ENCODE measurements at places on chromosomes 16 and 17.

- no peak for DNase-seq
These were observed 2.7 kb downstream of the MPRIP start for GRCh38 chr17:17044846-17045561.

GRCh38 chr17:6755731-6756184, at the start of gene XAF1:
Gene XAF1, plus strand, starts transcription at chr17:6756046. Its CDS starts 33 bp downstream, at chr17:6756079.
- DNase-seq = no peak

DNA sequence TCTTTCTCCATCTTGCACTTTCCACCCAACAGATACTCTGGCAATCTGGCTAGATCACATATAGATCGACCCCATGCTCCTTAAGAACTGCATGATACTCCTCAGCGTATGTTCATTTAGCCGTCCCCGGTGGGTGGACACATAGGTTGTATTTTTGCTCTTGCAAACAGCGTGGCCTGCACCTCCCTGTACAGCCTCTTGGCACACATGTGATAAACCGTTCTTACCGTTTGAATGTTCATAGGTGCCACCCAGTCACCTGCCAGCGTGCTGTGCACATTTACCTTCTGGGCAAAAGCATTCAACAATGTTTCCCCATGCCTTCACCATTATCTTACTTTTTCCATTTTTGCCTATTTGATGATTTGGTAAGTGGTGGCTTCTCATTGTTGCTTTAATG, 6.2 kb downstream of the TNP2 start:
- DNase-seq = no peak

- DNase-seq = no peak
These were observed 29.0 kb downstream of the TRPV2 start for GRCh38 chr17:16444258-16444886.

DNA sequence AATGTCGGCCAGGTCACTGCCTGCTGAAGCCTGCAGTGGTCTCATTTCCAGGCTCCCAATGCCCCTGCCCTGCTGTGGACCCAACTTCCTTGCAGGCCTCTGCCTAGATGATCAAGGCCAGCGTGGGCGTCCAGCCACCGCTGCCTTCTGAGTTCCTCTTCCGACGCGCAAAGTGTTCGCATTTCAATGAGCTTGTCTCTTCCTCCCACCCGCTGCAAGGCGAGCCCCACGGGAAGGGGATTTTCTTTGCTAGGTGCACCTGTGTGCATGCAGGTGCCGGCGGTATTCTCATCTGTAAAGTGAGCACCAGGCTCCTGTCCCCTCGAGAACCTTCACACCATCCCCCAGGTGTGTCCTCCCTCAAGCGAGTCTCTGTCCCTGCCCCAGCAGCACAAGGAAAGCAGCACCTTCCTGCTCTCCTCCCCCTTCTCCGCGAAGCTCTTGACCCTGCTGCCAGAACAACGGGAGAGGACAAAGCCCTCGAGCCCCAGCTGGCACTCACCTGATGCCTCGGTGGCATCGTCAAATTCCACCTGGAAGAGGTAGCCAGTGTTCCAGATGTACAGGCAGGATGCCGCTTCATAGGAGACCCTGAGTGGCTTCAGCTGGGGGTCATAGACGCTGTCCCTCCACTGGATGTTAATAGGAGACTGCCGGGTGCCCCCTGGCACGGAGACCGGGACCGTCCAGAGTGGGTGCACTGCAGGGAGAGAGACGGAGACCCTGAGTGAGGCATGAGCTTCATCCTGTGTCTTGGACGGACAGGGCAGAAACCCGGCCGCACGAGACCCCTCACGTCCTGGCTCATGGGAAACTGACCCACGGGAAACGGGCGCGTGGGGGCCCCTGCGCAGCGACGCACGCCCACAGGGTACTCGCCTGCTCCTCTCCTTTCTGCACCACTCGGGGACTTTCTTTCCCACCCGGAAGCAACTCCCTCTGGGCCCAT, 9.8 kb downstream of the CA5A start:
- peak; percentile 31 for DNase-seq

- no peak for DNase-seq
These were observed 2.4 kb downstream of the MEAK7 start for GRCh38 chr16:84502075-84502474.

DNA sequence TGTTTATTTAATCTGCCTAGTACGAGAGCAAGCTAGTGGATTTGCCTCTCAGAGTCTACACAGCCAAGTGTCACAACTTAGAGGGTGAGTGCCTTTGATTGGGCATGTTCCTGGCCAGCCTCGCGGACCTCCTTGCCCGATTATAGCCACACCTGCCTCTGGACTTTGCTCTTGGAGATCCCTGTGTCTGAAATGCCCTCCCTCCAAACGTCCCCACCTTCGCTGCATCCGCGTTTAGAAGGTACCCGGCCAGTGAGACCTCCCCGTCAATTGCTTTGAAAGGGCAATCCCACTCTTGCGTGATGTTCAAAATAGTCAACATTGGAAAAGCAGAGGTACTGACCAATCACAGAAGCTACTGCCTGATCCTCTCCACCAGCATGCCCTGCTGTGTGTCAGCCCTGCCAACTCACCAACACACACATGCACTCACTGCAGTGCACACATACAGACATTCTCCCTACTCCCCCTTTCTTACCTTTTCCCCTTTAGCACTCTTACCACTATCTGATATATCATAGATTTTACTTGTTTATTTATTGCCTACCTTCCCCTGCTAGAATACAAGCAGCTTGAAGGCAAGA, 6.5 kb upstream of the SDK2 start:
- DNase-seq = no peak

GRCh38 chr17:62757500-62757951, 50.6 kb downstream of the MARCHF10 start:
- no peak for DNase-seq

GRCh38 chr17:74972107-74972972, at the start of gene HID1:
Gene HID1, minus strand, starts transcription at chr17:74972759. Its CDS starts 103 bp downstream, at chr17:74972656.
- peak; percentile 54 for DNase-seq

DNA sequence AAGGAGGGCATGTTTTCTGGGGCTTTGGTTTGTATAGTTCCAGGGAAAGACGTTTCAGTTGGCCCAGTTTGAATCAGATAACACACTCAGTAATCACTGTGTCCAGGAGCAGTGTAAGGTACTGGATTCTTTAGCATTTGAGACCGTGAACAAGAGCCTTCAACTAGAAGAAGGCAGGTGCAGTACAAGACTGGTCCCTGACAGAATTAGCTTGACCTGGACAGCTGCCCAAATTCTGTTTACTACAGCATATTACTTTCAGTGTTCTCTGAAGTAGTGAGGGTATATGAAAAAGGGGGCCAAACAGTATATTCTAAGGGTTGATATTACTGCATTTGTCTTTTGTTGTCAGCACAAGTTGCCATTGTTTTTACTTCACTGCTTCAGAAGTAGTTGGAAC, 81.3 kb downstream of the COX10 start:
- peak; percentile 3 for DNase-seq

DNA sequence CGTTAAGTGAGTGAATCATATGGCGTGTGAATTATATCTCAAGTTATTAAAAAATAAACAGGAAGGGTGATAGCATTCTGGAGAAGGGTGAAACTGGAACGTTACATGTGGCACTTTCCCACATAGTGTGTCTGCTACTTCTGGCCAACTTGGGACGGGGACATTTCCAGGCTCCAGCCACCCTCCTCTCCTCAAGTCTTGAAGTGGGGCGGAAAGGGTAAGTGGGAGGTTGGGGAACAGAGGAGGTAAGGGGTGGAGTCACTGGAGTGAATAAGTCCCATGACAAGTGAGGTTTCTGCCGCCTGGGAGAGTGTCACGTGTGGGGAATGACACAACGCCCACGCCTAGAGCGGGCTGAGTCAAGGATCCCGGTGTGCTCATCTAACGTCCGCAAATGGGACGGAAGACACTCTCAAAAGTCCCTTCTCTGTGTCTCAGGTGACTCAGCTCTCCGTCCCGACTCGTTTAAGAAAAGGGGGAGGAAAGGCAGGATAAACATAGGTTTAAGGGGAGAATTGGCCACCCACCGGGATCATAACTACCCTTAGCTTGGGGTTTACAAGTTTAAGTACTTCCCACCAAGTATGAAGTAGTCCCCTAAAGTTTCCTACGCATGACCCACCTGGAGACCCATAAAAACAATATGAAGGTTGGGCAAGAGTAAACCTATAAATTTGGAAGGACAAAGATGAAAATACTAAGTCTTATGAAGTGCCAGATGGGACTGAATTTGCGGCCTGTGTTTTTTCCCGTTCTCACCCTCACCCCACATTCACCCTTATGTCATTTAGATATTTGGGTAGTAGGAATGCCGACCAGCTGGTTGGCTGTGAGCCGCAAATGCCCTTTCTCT, 1.2 kb upstream of the SPAG9 start:
- no peak for DNase-seq

DNA sequence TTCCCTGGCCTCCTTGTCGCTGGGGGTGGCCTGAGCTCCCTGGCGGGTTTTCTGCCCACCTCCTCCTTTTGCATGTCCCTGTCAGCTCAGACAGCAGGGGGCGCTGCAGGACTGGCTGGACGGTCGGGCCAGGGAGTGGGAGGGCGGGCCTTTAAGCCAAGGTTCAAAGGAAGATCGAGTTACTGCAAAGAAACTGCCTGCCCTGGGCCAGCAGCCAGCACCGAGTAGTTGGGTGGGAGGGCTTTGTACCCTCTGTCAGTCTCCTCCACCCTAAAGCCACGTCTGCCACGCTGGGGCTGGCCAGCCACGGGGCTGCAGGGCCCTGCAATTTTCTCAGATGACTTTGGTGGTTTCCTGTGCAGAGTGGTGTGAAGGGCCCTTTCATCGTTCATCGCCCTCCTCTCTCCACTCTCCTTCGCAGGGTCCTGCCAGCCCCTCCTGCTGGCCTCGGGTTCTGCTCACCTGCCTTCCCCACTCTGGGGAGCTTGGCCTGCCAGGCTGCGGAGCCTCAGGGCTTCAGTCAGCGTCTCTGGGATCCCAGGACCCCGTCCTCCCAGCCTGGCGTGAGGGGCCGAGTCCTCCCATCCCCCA, 12.3 kb downstream of the GPR142 start:
- peak; percentile 76 for DNase-seq

DNA sequence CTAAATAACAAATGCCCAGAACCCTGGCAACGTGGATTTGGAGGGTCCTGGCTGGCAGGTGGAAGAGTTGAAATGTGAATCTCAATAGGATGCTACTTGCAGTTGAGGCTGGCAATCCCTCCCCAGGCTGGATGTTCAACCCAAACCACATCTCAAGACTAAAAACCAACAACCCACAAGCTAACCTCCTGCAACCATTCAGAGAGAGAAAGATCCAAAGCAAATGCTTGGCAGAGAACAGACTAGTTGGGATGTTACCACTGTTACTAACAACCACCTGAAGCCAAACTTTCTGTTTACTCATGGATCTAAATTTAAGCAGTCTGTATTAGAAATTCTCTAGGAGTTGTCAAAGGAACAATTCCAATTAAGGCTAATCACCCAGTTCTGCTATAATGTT, 27.9 kb downstream of the SMG6 start:
- DNase-seq = no peak

GRCh38 chr17:82603981-82604448, 44.2 kb downstream of the WDR45B start:
- no peak for DNase-seq

DNA sequence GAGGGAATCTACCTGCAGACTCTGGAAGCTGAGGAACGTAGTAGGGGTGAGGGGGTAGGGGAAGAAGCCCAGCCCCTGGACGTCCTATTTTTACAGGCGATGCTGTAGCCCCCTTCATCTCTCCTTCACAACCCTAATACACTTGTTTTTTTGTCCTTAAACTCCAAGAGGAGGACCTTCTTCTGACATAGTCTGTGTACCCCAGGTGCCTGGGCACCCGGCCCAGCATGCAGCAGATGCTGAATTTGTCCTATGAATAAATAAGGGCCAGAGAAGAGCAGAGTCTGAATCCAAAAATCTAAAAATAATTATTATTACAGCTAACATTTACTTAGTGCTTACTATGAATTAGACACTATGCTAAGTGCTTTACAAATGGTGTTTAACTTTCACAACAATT, 5.1 kb downstream of the KIF18B start:
- DNase-seq = no peak

- DNase-seq = no peak
These were observed 44.4 kb downstream of the ZNF778 start for GRCh38 chr16:89261691-89262563.

DNA sequence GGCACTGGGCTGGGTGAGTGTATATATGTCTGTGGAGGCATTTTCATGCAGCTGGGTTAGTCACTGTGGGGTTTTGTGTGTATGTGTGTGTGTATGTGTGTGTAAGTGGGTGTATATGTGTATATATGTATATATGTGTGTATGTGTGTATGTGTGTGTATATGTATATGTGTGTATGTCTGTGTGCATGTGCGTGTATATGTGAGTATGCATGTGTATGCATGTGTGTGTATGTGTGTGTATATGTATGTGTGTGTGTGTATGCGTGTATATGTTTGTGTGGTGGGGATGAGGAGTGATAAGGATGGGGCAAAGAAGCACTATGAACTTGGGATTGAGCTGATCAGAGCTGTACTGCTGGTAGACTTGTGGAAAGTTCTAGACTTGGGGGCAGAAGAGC, 29.0 kb upstream of the PLLP start:
- no peak for DNase-seq

DNA sequence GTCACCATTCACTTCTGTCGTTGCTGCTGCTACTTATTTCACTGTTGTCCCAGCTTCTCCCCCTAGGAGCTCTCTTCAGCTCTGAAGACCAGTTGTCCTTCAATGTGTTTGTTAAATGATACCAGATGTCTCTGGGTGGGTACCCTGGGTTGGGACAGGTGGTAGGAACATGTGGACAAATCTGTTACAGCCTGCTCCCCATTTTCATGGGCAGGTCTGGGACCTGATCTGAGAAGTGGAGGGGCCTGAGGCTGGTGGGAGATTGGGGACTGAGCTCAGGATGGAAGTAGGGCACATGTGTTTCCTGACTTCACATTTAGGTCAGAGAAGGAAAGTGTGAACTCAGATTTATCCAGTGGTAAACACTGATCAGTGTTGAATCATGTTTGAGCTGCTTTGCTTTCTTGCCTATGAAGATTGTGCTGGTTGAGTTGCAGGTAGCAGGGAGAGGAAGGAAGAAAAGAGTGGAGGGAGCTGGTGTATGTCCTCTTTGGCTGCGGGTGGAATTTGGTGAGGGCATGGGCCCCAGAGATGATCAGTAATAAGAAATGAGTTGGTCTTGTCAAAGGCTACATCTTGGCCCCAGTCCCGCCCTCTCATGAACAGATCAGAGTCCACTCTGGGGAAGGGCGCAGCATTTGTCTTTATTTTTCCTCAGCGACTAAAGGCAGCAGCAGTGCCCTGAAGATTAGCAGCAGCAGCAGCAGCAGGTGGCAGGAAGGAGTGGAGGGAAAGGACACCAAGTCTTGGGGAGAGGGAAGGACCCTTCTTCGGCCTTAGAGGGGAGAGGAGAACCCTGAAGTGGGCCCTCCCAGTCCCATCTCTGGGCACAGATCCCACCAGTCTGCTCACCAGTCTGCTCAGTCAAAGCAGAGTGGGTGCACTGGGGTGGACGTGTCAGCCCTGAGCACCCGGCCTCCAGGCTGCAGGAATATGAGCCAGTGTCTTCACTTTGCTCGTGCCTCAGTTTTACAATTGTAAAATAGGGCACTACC, 6.1 kb upstream of the EFTUD2 start:
- DNase-seq = no peak

GRCh38 chr17:2701161-2701995, 10.2 kb downstream of the CLUH start:
- no peak for DNase-seq

- peak; percentile 61 for DNase-seq
These were observed 2.8 kb upstream of the PRKAR1A start for GRCh38 chr17:68509141-68510057.

GRCh38 chr17:20975566-20975965, 67.2 kb downstream of the USP22 start:
- DNase-seq = no peak

GRCh38 chr16:20624882-20625807, 49.0 kb upstream of the ACSM2B start:
- DNase-seq = no peak

GRCh38 chr16:29900888-29901606, 759 bp downstream of the ASPHD1 start:
- no peak for DNase-seq

GRCh38 chr16:85836706-85837582, 37.4 kb downstream of the COX4I1 start:
- no peak for DNase-seq

Measured in NCI-H1092 (cell line).